ENCODE measurements at places on chromosomes 5 and 9.

- DNase-seq = no peak
These were observed 124.8 kb upstream of the SLC1A3 start for GRCh38 chr5:36481454-36482120.

DNA sequence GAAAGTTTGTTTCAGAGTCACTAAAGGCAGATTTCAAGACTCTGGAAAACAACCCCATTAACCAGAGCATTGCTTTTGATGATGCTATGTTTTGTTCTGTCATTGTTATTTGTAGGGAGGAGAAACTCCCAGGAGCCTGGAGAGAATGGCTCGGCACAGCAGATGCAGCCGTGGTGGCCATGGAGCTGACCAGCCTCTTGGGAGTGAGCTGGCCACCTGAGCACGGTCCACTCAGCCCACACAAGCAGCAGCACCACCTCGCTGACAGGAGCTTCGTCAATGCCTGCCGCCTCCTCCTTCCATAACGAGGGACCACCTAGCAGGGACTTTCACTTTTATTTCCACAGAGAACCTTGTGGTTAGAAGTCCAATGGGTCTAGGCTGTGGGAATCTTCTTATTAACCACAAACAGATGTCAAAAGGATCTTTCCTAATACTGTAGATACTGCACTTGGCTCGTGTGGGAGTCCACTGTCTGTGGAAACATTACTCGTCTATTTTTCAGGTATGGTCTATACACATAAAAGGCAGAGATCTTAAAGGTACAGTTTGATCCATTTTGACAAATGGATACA lies 21.0 kb upstream of the SMIM32 start:
- no peak for DNase-seq

DNA sequence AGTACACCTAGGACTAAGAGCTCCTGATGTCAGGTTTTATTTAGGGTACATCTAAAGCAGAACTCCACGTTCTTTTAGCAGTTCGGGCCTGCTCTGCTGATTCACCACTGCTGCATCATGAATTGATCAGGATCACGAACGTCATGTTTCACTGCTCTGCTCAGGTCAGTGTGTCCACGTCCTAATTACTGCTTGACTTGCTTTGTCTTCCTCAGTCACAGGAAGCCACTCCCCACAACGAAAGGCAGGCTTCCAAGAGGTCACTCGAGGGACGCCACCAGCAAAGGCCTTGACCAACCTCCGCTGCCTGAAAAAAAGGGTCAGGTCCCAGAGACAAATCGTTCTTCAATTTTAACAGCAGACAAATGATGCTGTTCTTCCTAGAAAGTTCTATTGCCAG lies 40.3 kb downstream of the CTNND2 start:
- DNase-seq = no peak

DNA sequence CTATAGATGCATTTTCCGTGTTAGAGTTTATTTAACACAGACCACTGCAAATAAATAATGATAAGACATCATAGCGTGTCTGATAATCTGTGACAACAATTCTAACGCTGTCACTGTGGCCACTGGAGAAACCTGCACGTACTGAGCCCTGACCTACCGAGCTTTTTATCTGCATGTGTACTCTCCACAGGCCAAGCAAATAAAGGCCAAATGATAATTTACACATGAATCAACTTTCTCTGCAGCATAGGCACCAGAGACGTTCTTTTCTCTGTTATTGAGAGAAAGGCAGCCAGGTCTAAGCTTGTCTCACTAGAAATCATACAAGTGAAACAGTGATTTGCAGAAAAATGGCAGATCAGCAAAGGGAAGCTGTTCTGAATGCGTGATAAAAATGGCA lies 75.8 kb downstream of the POU5F2 start:
- no peak for DNase-seq

Measured in NK-92 treated with Interleukin-12 subunit alpha and Interleukin-12 subunit beta, amount 100 ng/mL, for 24 hours (cell line).